IPS DF 19.7 (cell line): ENCODE measurements at places on chromosomes 11 and 22.

- DNase-seq, result no peak
Measured at GRCh38 chr11:86201371-86201884, 43.1 kb upstream of the EED start.

DNA sequence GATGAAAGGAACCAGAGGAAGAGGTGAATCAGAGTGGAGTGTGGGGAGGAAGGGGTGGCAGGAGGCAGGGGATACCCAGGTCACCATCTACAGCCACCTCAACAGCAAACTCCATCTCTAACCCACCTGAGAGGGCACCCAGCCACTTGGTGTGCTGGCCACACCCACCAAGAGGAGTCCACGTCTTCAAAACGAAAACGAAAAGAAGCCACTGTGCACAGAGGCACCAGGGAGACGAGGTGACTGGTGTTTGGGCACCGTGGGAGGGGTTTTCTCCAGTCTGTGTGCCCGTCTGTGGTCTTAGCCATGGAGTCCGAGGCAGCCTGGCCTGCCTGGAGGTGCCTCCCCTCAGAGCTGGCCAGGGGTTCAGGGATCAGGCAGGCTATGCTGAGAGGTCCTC lies 20.2 kb downstream of the PDGFB start:
- no peak for DNase-seq

DNA sequence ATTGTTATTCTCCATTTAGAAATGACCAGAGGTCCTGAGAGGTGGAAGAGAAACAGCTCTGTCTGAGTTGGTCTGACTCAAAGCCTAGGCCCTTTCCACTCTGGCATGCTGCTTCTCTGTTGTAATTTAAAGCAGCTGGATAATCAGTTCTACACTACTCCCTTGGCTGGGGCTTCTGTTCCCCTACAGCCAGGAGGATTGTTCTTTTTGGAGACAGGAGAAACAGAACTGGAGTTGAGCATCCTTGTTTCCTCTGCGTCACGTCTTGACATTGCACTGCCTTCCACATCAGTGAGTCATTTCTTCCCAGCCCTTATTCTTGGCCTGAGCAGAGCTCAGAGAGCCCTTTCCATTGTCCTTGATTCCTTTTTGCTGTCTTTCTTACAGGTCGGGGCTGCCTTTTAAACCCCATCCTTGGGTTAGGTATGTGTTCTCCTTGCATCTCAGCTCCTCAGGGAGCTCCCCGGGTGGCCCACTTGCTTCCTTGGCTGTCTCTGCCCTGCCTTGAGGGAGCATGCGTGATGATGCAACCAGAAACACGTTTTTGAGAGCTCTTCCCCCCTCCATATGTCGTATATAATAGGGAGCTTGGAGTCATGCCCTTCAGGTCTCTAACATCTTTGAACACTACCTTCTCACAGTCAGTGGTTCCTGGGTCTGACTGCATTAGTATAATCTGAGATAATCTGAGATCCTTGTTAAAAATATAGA lies 35.7 kb downstream of the CYB5R2 start:
- no peak for DNase-seq

DNA sequence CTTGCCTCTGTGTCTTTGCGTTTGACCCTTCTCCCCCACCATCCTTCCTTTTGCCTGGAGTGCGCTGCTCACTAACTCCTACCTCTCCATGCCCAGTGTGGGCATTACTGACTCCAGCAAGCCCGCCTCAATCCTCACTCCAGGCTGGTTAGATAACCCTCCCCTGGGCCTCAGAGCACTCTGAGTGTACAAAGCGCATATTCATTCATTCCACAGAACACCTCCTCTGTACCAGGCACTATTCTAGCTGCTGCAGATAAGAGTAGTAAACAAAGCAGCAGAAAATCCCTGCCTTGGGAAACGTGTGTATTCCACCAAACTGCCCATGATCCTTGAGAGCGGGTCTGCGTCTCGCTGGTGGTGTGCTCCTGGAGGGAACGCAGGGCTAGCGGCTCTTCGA lies 3.2 kb downstream of the SLC22A8 start:
- no peak for DNase-seq

- no peak for DNase-seq
Measured at GRCh38 chr22:36375071-36375980, 12.4 kb downstream of the MYH9 start.

DNA sequence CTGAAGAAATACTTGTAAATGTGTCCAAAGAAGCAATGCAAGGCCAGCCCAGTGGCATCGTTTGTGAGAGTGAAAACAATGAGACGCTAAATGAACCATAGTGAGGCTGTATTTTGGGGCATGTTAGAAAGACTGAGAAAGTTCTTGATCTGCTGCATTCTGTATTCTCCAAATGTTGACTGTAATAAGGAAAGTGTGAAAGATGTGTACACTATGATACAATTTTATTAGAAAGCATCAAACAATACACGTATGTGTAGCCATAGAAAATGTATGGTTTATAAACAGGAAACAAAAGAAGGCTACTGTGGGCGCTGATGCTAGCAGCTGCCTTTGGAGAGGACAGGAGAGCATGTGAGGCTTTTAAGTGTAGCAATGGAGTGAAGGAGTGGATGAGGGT lies 233.5 kb upstream of the E2F8 start:
- DNase-seq, result no peak

GRCh38 chr11:67463680-67464410 lies 5.2 kb downstream of the TMEM134 start:
- no peak for DNase-seq

GRCh38 chr11:128928400-128928799 lies 14.3 kb downstream of the TP53AIP1 start:
- DNase-seq, result no peak

- DNase-seq, result no peak
Measured at GRCh38 chr11:21883354-21883753, 309.5 kb upstream of the ANO5 start.

DNA sequence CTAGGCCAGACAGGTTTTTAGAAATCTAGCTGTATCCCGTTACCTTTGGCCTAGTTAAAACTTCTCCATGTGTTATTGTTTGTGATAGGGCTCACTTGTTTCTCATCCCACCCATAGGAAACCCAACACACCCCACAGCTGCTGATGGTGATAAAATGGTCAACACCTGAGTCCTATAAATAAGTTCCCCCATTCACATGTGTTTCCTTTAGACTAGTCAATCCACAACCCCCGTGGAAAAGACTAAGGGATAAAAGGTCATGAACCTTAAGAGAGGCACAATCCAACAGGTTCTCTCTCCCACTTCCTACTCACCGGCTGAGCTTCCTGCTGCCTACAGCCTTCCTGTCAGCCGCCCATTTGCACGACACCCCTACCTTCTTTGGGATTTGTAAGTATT lies 768.4 kb downstream of the JRKL start:
- no peak for DNase-seq

- DNase-seq, result no peak
Measured at GRCh38 chr22:36433318-36434231, 45.8 kb upstream of the MYH9 start.

- DNase-seq, result no peak
Measured at GRCh38 chr11:125335106-125335505, 161.0 kb downstream of the FEZ1 start.

DNA sequence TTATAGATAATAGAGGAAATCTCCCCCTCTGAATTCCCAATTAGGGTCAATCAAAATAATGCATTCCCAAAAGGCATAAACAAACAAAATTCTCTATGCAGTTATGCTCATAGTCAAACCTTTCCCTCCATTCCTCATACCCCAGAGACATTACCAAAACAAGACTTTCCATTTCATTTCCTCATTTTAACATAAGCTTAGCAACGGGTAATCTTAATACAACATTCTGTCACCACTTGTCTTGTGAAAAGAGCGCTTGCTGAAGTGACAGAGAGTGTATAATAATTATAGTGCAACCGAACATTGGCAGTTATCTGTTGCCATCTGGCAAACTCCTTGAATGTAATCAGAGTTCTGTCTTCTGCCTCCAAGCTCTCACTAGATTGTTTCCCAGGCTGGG lies 1.2 kb upstream of the SLN start:
- no peak for DNase-seq

DNA sequence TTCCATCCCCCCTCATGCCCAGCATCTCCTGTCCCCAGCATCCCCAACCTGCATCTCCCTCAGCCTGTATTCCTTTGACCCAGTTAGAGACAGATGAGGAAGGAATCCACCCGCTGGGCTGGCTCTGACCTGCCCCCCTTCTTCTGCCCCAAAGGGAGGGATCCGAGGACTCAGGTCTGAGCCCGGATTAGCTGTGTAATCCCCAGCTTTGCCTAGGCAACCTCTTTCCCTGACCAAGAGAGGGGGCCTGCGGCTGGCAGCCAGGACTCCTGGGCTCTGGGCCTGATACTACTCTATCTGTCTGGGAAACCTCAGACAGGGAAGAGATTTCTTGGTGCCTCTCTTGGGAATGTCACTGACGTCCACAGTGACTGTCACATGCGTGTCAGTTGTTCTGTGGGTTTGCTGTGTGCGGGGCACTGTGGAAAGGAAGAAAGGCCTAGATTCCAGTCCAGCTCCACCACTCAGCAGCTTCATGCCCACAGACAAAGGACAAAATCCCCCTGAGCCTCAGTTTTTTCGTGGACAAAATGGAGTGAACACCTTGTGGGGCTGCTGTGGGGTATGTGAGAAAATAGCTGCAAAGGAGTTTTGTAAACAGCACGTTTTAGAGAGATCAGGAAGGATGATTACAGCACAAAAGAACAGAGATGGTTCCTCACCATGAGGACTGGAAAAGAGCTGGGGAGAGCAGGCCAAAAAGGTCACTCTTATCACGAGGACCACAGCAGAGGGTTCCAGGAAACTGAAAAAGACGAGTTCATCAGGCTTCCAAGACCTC lies 1.3 kb upstream of the NDUFV1 start:
- DNase-seq, result no peak

DNA sequence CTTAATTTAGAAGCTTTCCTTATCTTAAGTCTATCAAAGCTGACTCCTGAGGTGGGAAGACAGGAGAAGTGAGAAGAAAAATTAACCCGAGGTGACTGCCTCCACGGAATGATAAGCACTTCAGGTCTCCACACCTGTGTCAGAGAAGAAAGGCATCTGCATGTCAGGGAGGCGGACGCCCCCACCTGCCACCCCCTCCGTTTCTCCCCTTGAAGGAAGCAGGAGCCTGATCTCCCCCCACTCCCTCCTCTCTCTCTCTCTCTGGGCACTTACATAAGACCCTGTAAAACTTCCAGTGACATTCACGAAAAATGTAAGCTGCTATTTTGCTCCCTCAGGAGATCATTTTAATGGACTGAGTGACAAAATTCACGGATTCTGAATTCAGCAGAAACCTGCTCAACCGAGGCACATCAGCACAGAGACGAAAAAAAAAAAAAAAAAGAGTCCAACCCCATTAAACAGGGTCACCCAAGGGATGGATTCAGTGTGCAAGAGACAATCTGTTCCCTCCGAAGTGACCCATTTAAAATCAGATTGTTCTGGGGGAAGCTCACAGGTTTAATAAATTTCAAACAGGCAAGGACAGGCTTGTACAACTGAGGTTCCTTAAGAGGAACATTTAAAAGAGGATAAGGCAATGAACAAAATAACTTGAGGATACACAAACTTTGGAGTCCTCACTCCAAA lies 1.5 kb downstream of the LARGE1 start:
- no peak for DNase-seq

DNA sequence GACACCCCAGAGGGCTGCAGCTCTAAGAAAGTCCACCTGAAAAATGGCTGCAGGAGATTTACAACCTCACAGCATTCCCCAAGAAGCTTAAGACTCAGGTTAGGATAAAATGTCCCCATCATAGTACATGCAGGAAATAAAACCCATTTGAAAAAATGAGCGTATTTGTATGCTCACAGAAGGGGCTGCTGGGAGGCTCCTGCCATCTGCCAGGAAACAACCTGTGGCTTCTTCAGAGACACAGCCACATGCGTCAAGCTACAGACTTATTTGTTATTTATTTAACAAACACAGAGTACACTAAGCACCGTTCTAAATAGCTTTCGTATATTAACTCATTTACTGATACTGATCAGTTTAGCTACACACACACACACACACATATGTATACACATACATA lies 73.4 kb downstream of the FEZ1 start:
- DNase-seq, result no peak

DNA sequence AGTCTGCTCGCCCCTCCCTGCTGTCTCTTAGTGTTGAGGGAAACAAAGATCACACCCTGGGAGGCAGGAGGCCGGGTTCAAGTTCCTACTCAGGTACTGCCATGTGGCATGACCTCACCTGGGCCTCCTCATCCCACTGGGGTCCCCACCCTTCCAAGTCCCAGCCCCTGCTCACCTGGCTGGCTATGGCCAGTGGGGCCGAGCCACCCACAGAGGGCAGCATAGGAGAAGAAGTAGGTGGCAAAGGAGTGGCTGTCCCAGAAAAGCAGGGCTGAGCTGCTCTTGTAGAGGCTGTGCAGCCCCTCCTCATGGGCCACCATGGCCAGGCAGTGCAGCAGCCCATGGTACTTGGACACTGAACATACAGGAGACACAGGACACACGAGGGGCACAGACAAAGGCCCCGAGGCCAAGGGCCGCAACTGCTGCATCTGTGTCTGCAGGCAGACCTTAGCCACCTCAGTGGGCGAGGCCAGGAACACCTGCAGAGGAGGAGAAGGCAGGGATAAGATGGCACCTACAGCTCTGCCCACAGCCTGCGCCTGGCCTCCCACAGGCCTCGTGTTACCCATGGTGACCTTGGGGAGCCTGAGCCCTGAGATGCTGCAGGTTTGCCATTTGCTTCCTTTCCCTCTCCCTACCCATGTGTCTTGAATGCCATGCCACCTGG lies 50.6 kb upstream of the MPEG1 start:
- DNase-seq, result no peak

DNA sequence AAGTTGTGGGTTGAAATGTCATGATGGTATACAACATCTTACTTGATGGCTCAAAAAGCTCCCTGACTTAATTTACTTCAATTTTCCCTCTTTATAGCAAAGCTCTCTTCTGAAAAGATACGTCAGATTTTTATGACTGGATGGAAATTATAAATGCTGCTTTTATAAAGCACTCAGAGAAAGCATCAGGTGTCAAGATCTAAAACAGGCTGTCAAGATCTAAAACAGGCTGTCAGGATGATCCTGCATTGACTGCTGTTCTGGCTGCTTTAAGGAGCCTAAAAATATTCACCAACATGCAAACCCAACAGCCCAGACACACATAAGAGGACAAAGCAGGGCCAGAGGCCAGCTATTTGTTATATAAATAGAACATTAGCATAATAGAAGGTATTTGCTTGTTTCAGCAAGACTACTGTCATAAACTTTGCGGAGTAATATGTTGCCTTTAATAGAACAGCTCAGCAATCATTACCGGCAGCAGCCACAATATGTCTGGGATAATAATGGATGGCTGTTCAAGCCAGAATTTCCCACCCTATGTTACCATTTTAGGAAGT lies 77.3 kb upstream of the ANO5 start:
- DNase-seq, result no peak

GRCh38 chr11:18566406-18566805 lies 22.1 kb downstream of the UEVLD start:
- DNase-seq, result no peak
